ENCODE measurements at places on chromosomes 3 and 15. TPM values are rescaled to one million over a fixed set of nuclear protein-coding genes. Genes with fewer than 3 reads are reported as not detected.

HDGFL3 gene
- 112 TPM for total RNA-seq

ZNF501 gene
- 5.1 TPM for total RNA-seq

ZNF620 gene
- 8.0 TPM for total RNA-seq

CEP19 gene
- total RNA-seq: 8.0 TPM

CPN2 gene
- not detected for total RNA-seq

CCDC39 gene
- 2.9 TPM for total RNA-seq

APOD gene
- total RNA-seq: 451 TPM

PYGO1 gene
- total RNA-seq: 8.5 TPM

SCN11A gene
- total RNA-seq: 0.82 TPM

EPHB1 gene
- 17.1 TPM for total RNA-seq

SLC12A8 gene
- 11.1 TPM for total RNA-seq

EDEM1 gene
- 18.7 TPM for total RNA-seq

ARGFX gene
- not detected for total RNA-seq

PSTPIP1 gene
- 4.6 TPM for total RNA-seq

CD80 gene
- not detected for total RNA-seq

CFAP100 gene
- total RNA-seq: 1.1 TPM

TGM5 gene
- total RNA-seq: not detected

TGM4 gene
- not detected for total RNA-seq

UPK1B gene
- not detected for total RNA-seq

ADGRG7 gene
- not detected for total RNA-seq

TLR9 gene
- total RNA-seq: 0.94 TPM

LMAN1L gene
- total RNA-seq: 1.7 TPM

MITF gene
- total RNA-seq: 12.6 TPM

PAK6 gene
- 47.5 TPM for total RNA-seq

SPINT1 gene
- 1.7 TPM for total RNA-seq

CELF6 gene
- total RNA-seq: 18.2 TPM

AMT gene
- 12.5 TPM for total RNA-seq

THPO gene
- total RNA-seq: 5.4 TPM

GLCE gene
- 25.7 TPM for total RNA-seq

CCDC33 gene
- not detected for total RNA-seq

SLCO2A1 gene
- 4.0 TPM for total RNA-seq

DAG1 gene
- 52.3 TPM for total RNA-seq

SCG3 gene
- total RNA-seq: 120 TPM

CHDH gene
- 31.9 TPM for total RNA-seq

MINAR1 gene
- 4.2 TPM for total RNA-seq

PLCB2 gene
- 19.1 TPM for total RNA-seq

SNRPN gene
- 633 TPM for total RNA-seq

RNU5B-1 gene
- 43.8 TPM for total RNA-seq

FRMD5 gene
- 36.9 TPM for total RNA-seq

CHST13 gene
- total RNA-seq: 0.36 TPM

NDUFAF3 gene
- 106 TPM for total RNA-seq

SMAD6 gene
- total RNA-seq: 4.8 TPM

PLAAT1 gene
- 9.2 TPM for total RNA-seq

GOLGA6B gene
- total RNA-seq: 0.41 TPM

ISG20 gene
- total RNA-seq: 8.7 TPM

EXD1 gene
- total RNA-seq: 0.23 TPM

TYRO3 gene
- 213 TPM for total RNA-seq

XCR1 gene
- total RNA-seq: not detected

SKOR1 gene
- total RNA-seq: 1.7 TPM

CCR8 gene
- total RNA-seq: not detected

GABPB1 gene
- 9.8 TPM for total RNA-seq

KLHL40 gene
- total RNA-seq: not detected

C2CD4A gene
- not detected for total RNA-seq

ADPRH gene
- total RNA-seq: 2.9 TPM

Data from dorsolateral prefrontal cortex (tissue), 122 donors.